ENCODE measurements at places on chromosomes 5 and 9.
A peak's percentile ranks its signal among the peaks of the same experiment; 100 is the strongest.

- no peaks in the 10 kb centered on the region for H3K27me3 ChIP-seq
- no peak for DNase-seq
- H3K27ac ChIP-seq: no peak overlapping the region
- no peaks in the 10 kb centered on the region for H3K4me1 ChIP-seq
- no peak overlapping the region for H3K4me3 ChIP-seq
Measured at GRCh38 chr5:98569288-98569687, 204.2 kb upstream of the RGMB start.

GRCh38 chr9:120736881-120737280 lies 22.6 kb upstream of the MEGF9 start:
- H3K27me3 ChIP-seq: no peaks in the 10 kb centered on the region
- no peak for DNase-seq
- peak overlapping the region; percentile 57 for H3K27ac ChIP-seq
- peaks cover 7% of the 10 kb centered on the region for H3K4me1 ChIP-seq
- H3K36me3 ChIP-seq: no peaks in the 10 kb centered on the region

DNA sequence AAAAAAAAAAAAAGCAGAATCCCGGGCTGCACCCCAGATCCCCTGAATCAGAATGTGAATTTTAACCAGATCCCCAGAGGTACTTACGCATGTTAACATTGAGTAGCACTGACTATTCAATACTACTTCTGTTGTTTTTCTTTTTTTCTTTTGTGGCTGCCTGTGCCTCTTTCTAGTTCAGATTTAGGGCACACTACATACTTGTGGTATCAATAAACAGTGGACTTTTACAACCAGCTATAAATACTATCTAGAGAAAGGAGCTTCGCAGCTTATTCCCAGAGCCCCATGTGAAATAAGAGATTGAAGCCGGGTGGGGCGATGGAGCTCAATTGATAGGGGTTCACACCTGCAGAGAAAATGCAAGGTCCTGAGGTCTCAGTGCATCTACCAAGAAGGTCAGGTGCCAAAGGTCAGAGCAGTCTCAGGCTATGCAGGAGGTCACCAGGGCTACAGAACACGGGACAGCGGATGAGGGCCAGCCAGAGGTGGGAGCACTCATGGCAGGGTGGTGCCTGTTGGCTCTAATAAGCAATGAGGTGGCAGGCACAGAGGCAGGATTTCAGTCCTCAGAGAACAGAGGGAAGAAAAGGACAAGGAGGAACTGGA lies 22.3 kb downstream of the WWC1 start:
- no peak overlapping the region for H3K4me3 ChIP-seq

DNA sequence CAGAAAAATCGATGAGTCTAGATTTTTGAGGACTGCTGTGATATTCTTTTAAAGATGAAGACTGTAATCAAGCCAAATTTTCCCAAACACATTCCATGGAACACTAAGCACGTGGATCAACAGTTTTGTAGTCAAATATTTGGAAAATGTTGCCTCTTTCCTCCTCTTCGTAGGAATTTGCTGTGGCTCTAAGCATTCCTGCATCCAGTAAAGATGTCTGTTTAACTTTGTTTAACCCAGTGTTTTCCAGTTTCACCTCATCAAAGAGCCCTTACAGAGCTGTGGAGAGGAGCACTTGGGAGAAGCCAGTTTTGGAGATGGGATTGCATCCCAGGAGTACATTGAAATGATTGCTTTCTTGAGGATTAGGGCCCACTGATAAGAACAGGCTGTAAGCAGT lies 58.9 kb downstream of the INSYN2B start:
- no peak for DNase-seq
- H3K36me3 ChIP-seq: no peaks in the 10 kb centered on the region
- H3K4me1 ChIP-seq: peaks cover 18% of the 10 kb centered on the region
- H3K4me3 ChIP-seq: no peak overlapping the region
- no peaks in the 10 kb centered on the region for H3K27me3 ChIP-seq

DNA sequence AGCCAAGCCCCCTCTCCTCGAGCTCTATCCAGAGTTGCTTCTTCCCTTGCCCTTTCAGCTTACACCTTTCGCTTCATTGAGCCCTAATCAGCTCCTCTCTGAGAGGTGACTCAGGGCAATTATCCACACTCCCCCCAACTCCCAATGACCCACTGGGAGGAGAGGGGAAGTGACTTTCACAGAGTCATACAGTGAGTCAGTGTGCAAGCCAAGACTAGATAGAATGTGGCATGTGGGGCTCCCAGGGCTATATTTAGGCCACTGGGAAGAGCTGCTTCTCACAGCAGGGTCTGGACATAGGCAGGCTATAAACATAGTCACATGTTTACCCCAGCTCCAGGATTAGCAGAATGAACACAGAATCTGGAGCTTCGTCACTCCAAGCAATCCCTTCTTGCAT lies 57.4 kb downstream of the NRG2 start:
- no peaks in the 10 kb centered on the region for H3K4me1 ChIP-seq
- no peak overlapping the region for H3K27ac ChIP-seq
- peaks cover 18% of the 10 kb centered on the region for H3K27me3 ChIP-seq
- H3K4me3 ChIP-seq: no peak overlapping the region

DNA sequence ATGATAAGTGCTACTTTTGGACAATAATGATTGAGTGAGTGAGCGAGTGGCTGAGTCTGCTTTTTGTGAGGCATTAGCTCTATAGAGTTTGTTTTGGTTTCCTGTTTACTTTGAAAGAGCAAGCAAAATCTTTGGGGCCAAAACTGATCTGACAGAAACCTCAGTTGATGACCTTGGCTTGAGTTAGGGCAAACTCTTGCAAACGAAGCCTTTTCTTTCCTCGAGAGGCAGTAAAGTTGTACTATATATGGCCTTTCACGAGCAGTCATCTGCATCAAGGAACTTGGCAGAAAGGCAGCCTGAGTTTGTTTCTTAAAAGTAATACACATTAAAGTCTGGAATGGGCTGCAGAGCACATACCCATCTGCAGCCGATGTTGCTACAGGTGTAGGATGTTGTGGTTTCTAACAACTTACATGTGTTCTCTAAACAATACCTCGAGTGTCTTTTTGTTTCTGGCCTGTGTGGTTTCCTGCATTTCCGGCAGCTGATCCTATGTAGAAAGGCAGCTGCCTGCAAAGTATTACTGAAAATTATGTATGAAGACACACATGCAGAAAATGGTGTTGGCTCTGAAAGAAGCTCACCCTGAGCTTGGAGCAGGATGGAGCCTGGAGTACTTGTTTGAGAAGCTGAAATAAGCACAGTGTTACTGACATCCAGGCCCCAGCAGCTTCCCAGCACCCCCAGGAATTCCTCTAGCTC lies 60.8 kb downstream of the FOXD1 start:
- no peak for DNase-seq
- peaks cover 41% of the 10 kb centered on the region for H3K27me3 ChIP-seq
- H3K36me3 ChIP-seq: peaks cover 19% of the 10 kb centered on the region

DNA sequence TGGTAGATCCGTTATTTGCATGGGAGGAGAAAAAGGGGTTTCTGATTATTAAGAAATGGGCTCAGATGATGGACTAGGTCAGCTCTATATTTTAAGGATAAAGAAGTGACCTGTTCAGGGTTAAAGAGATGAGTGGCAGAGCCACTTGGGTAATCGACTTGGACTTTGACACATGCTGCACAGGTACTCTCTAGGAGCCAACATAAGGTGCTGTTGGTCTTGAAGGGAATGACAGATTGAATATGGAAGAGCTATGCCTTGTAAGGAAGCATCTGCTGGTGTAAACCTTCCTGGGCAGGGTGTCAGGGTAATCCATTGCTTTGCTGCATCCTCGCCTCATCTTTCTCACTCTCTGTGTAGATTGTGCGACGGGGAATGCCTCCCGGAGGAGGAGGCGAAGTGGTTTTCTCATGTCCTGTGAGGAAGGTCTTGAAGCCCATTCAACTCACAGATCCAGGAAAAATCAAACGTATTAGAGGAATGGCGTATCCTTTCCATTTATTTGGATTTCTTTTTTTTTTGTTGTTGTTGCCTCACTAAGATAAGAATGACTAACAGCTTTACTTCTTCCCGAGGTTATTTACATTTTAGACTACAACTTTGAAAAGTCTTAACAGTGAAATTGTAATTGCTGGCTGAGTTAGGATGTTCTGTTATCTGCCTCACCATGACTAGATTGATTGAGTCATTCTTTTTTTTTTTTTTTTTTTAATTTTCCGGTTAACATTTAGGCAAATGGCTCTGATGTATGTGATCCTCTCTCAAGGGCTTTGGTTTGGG lies 41.2 kb downstream of the RCL1 start:
- DNase-seq: no peak
- H3K4me1 ChIP-seq: peaks cover 13% of the 10 kb centered on the region
- no peaks in the 10 kb centered on the region for H3K36me3 ChIP-seq
- peak overlapping the region; percentile 51 for H3K27ac ChIP-seq
- H3K4me3 ChIP-seq: no peak overlapping the region

GRCh38 chr5:35367526-35367925 lies 137.2 kb upstream of the PRLR start:
- H3K4me3 ChIP-seq: no peak overlapping the region
- no peaks in the 10 kb centered on the region for H3K36me3 ChIP-seq
- no peak overlapping the region for H3K27ac ChIP-seq
- H3K27me3 ChIP-seq: no peaks in the 10 kb centered on the region

- peaks cover 4% of the 10 kb centered on the region for H3K36me3 ChIP-seq
- H3K4me1 ChIP-seq: no peaks in the 10 kb centered on the region
- no peaks in the 10 kb centered on the region for H3K27me3 ChIP-seq
- H3K27ac ChIP-seq: no peak overlapping the region
- DNase-seq: no peak
- H3K4me3 ChIP-seq: no peak overlapping the region
Measured at GRCh38 chr9:71929791-71930440, 18.5 kb downstream of the C9orf85 start.

DNA sequence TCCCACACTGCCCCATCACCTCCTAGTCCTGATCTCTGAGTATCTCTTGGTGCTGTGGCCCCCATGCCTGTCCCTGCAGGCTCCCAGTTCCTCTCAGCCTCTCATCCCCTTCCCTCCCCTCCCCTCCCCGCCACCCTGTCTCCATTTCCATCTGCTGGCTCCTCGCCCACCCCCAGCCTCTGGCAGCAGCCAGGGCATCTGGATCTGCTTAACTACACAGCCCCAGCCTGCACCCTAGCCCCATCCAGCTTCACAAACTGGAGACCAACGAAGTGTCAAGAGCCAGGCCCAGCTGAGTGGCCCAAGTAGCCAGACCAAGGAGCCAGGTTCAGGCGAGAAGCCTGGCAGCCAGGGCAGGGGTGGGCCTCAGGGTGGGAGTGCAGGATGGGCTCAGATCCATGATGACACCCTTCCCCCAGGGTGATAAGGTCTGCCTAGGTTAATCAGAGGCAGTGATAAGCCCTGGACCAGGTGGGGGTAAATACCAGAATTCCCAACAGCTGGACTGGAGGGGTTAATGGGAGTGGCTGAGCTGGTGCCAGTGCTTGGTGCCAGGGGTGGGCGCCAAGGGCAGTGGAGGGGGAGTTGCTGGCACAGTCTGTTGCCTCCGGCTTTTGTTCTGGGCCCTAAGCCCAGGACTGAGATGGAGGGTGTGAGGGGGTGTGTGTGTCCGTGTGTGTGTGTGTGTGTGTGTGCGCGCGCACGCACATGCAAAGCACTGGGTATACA lies 2.5 kb downstream of the IL11RA start:
- peaks cover 15% of the 10 kb centered on the region for H3K4me1 ChIP-seq
- no peak for DNase-seq
- no peaks in the 10 kb centered on the region for H3K36me3 ChIP-seq
- no peak overlapping the region for H3K27ac ChIP-seq
- no peaks in the 10 kb centered on the region for H3K27me3 ChIP-seq
- no peak overlapping the region for H3K4me3 ChIP-seq

- peaks cover 32% of the 10 kb centered on the region for H3K27me3 ChIP-seq
- DNase-seq: no peak
- H3K27ac ChIP-seq: no peak overlapping the region
- no peaks in the 10 kb centered on the region for H3K36me3 ChIP-seq
Measured at GRCh38 chr9:36744678-36745077, 172.0 kb downstream of the MELK start.

- H3K36me3 ChIP-seq: no peaks in the 10 kb centered on the region
- DNase-seq: no peak
- no peaks in the 10 kb centered on the region for H3K27me3 ChIP-seq
- H3K4me3 ChIP-seq: no peak overlapping the region
- H3K27ac ChIP-seq: no peak overlapping the region
Measured at GRCh38 chr5:673831-674629, 19.1 kb downstream of the TPPP start.

DNA sequence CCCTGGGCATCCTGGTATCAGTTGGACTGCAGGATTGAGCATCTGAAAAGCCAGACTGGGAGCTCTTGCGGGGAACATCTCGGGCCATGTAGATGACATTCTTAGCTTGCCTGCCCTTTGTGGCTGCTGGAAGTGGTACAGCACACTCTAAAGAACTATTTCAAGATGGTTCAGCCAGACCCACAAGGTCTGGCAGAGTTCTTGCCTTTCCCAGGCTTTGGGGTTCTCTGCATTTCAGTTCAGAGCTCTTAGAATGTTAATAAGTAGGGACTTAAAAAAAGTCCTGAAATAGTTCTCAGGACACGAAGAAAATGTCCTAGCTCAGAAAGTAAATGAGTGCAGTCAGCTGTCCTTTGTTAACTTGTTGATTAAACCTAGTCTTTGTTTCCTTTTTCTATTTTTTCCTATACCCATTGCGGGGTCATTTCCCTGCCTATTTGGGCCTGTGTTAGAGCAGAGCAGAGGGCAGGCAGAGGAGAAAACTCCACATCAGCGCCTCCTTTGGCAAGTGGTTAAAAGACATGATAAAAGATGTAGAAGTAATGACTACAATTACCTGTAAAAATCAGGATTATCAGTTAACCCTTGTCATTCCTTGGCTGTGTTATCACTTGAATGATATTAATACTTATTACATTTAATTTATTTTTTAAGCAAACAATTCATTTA lies 291.5 kb downstream of the ZSWIM6 start:
- H3K27ac ChIP-seq: no peak overlapping the region
- no peak for DNase-seq
- H3K4me1 ChIP-seq: peaks cover 4% of the 10 kb centered on the region
- peaks cover 49% of the 10 kb centered on the region for H3K27me3 ChIP-seq

GRCh38 chr9:80679916-80680315 lies 1009.4 kb downstream of the TLE1 start:
- no peak overlapping the region for H3K4me3 ChIP-seq
- no peak for DNase-seq
- H3K36me3 ChIP-seq: no peaks in the 10 kb centered on the region
- no peaks in the 10 kb centered on the region for H3K4me1 ChIP-seq
- H3K27ac ChIP-seq: no peak overlapping the region

DNA sequence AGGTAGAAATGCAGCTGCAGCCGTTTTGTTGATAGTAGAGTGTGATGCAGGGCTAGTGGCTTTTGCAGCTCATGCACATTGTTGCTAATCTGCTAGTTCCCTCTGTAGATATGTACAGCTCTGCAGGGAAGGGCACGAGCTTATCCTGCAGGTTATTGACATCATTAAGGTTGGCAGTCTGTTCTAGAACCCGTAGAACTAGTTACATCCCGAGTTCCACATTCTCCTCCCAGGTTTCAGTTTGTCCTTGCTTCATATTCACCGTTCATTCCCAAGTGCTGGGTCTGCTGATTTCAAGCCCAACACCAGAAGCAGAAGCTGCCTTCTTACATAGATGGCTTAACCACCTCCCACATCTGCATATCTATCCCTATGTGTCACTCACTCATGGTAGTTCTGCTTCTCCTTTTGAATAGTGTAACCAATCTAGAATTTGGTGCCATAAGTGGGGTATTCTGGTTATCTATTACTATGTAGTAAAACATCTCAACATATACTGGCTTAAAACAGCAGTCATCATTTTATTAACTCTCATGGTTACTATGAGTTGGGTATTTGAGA lies 38.1 kb downstream of the CRHBP start:
- peaks cover 9% of the 10 kb centered on the region for H3K27me3 ChIP-seq
- no peaks in the 10 kb centered on the region for H3K4me1 ChIP-seq
- H3K36me3 ChIP-seq: no peaks in the 10 kb centered on the region
- H3K4me3 ChIP-seq: no peak overlapping the region

- peaks cover 35% of the 10 kb centered on the region for H3K4me1 ChIP-seq
- no peak for DNase-seq
- no peaks in the 10 kb centered on the region for H3K27me3 ChIP-seq
- H3K36me3 ChIP-seq: no peaks in the 10 kb centered on the region
- peak overlapping the region; percentile 74 for H3K4me3 ChIP-seq
Measured at GRCh38 chr9:129459547-129460322, 161.2 kb downstream of the C9orf50 start.

All from natural killer cell treated with Interleukin-12 subunit alpha and Interleukin-12 subunit beta and Interleukin-15 and Interleukin-18, amount 100 ng/mL, for 72 hours (primary cell).